CD4-positive, alpha-beta T cell treated with Interleukin-4 for 1 hour (primary cell): ENCODE measurements at places on chromosomes 2 and 18.
A peak's percentile ranks its signal among the peaks of the same experiment; 100 is the strongest.

GRCh38 chr18:68841301-68841700 is 43.4 kb downstream of the CCDC102B start:
- DNase-seq: no peak

DNA sequence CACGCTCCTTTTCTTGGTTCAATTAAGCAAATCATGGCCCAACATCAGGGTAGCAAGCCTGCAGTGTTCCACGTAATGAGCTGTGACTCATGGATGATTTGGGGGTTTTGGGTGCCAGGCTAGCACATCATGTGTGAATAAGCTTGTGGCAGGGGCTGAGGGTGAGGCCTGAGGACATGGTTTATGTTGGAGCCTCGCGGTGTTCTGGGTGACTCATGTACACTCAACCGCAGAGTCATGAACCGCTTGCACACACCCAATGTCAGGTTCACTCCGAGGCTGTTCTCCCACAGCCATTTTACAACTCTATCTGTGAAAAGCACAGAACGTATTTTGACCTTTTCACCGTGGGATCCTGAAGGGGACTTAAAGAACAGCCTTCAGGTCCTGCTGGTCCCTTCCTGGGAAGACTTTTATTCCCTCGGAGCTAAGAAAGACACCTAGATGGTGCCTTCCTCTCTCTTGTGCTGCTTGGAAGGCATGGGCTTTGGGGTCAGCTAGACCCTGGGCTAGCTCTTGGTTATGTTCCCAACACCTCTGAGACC is 139.9 kb upstream of the ZEB2 start:
- DNase-seq: peak; percentile 67

- no peak for DNase-seq
Measured at GRCh38 chr2:136207665-136208064, 89.7 kb upstream of the CXCR4 start.

- peak; percentile 14 for DNase-seq
Measured at GRCh38 chr2:110854355-110855081, 122.1 kb downstream of the ACOXL start.
